T-helper 2 cell treated with Interferon-gamma antibody and Interleukin-4, amounts not matched to agents 5 μg/mL and 100 μg/mL, for 36 hours (primary cell): ENCODE measurements at places on chromosomes 1 and 21.

DNA sequence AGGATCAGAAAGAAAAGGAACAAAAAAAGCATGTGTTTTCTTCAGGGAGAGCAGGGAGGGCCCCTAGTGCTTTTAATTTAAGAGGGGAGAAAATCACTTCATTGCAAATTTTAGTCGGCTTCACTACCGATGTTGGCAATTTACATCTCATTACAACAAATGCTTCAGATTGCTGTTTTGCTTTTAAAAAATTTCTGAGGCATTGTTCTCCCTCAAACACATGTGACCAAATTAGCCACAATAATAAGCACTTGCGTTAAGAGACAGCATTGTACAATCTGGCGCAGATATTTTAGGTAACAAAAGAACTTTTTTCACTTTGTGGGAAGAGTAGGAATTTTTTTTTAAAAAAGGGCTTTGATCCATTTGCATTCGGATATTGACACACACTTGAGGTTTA is 29.8 kb downstream of the BEND5 start:
- DNase-seq: no peak

DNA sequence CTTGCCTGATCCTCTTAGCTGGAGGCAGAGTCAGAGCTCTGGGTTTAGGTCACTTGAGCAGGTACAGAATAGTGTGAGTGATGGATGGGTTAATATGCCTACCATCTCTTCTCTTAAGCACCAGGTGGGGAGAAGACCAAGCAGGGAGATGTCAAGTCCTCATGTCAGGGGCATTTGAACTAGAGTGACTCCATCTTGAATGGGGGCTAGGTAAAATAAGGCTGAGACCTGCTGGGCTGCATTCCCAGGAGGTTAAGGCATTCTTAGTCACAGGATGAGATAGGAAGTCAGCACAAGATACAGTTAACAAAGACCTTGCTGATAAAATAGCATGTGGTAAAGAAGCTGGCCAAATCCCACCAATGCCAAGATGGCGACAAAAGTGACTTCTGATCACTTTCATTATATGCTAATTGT is 77.4 kb upstream of the BTG3 start:
- no peak for DNase-seq

- no peak for DNase-seq
Measured at GRCh38 chr1:214003233-214003632, 15.5 kb downstream of the PROX1 start.

DNA sequence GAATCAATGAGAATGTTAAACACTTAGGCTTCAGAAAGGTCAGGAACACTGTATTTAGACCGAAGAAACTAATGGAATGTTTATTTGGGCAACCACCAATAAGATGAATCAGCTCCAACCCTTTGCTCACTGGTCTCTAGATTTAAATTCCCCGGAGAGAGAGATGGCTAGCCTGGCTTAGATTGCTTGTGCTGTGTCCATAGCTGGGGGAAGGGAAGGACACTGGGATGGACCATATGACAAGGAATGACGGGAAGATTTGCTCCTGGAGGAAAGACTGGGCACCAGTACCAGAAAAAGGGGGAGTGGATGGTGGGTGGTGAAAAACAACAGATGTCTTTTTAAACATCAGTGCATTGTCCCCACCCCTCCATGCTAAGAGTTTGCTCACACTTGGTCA is 426.6 kb downstream of the DUSP10 start:
- DNase-seq: no peak

DNA sequence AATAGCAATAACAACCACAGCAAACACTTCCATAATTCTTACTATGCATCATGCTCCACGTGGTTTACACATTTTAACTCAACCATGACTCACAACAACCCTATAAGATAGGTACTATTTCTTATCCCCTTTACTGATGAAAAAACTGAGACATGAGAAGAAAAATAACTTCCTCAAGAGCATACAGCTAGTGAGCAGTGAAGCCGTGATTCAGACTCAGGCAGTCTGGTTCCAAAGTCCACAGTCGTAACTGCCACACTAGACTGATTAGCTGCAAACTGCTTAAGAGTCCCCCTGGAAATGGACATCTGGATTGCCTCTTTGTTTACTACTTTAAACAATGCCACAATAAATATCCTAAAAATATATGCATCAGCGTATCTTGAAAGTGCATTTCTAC is 55.7 kb downstream of the PLD5 start:
- DNase-seq: no peak

- DNase-seq: no peak
Measured at GRCh38 chr1:30274976-30275621, 448.3 kb downstream of the MATN1 start.

GRCh38 chr1:35264871-35265270 is 3.6 kb upstream of the ZMYM4 start:
- no peak for DNase-seq

DNA sequence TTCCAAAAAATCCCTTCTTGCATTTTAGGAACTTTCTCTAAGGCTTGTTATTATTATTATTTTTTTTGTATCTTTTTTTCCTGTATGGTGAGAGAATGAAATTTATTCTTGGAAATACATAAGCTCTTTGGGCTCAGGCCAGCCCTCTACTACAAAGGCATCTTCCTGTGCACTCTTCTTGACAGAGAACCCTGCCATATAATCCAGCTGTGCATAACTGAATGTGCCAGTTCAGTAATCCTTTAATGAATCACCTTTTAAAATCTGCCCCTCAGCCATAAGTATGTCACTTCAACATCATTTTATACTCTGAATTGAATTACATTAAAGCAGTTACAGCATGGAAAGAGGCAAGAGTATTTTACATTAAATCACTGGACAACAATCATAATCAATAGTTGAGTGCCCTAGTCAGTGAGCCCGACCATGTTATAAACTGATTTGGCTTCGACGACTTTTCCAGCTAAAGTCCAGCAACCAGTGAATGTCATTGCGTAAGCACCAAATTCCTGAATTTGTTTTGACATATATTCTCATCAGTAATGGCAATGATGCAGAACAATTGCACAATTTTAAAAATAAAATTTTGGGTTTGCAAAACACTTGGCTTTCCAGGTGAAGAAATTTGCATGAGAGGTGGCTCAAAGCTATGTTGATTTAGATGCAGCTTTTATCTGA is 59.2 kb upstream of the KCNK2 start:
- DNase-seq: no peak
